ENCODE measurements at places on chromosomes 7 and 10. TPM values are rescaled to one million over a fixed set of nuclear protein-coding genes. Genes with fewer than 3 reads are reported as not detected.
A peak's percentile ranks its signal among the peaks of the same experiment; 100 is the strongest.

The AZGP1 gene
- total RNA-seq, result 2.3 TPM

The FAM13C gene
- 11.9 TPM for total RNA-seq

The CARD11 gene
- 0.72 TPM for total RNA-seq

The INSYN2A gene
- total RNA-seq, result 0.12 TPM

The DOCK1 gene
- total RNA-seq, result 51.1 TPM

The HOXA10 gene
- not detected for total RNA-seq

The CYREN gene
- total RNA-seq, result 54.2 TPM

GRCh38 chr10:125159932-125160855 lies at the start of gene CTBP2:
Gene CTBP2 (minus strand): TSS chr10:125160563.
- peak; percentile 77 for DNase-seq

- no peak for DNase-seq
These were observed 180.8 kb downstream of the MAD1L1 start for GRCh38 chr7:2051707-2052656.

GRCh38 chr7:12674861-12675260 lies 12.6 kb upstream of the ARL4A start:
- DNase-seq, result no peak

DNA sequence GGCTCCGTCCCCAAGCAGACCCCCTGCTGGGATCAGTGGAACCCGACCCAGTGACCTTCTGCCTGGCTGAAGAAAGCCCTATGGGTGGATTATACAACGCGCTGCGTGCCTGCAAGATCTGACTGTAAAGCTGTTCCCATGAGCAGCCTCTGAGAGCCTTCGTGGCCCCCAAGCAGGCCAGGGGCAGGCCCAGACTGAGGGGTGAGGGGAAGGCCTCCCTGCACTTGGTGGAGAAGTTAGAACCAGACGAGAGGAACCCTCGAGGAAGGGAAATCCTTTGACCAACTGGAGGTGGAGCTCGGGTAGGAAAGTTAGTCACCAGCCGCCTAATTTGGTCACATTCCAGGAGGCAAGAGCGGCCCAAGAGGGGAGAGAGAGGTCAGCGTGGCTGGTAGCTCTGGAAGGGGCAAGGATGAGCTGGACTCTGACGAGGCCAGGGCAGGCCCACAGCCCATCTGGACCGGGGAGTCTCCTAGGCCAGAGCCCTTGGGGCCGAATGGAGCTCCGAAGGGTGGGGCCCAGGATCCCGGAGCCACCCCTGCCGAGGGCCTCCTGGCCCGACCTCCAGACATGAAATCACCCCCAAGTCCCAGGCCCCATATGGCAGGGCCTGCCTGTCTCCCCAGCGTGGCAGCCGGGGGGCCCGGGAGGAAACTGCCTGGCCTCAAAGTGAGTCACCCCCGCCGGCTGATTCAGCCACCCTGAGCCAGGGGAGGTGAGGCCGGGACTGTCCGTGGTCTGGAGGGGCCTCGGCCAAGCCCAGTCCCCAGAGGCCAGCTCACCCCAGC lies 23.3 kb upstream of the PDGFA start:
- DNase-seq, result no peak

- no peak for DNase-seq
These were observed 144.7 kb upstream of the ZNF716 start for GRCh38 chr7:57305192-57305748.

GRCh38 chr7:37908221-37908788 lies 8.3 kb downstream of the SFRP4 start:
- no peak for DNase-seq

DNA sequence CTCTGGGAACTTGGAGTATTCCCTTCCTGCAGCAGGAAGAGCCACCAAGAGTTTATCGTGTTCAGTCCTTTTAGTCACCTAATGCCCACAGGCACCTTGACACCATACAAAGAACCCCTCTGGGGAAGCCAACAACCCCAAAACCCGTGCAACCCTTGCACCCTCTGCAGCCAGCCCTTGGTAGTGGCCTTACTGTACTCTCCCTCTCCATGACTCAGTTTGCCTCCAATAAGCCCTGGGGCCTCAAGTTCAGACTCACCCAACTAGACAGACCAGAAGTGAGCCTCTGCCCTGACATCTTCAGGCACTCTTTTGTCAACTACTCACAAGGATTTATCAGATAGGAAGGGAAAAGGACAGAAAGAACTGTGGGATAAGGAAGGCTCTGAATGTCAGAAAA lies 30.9 kb downstream of the KCNMA1 start:
- no peak for DNase-seq

DNA sequence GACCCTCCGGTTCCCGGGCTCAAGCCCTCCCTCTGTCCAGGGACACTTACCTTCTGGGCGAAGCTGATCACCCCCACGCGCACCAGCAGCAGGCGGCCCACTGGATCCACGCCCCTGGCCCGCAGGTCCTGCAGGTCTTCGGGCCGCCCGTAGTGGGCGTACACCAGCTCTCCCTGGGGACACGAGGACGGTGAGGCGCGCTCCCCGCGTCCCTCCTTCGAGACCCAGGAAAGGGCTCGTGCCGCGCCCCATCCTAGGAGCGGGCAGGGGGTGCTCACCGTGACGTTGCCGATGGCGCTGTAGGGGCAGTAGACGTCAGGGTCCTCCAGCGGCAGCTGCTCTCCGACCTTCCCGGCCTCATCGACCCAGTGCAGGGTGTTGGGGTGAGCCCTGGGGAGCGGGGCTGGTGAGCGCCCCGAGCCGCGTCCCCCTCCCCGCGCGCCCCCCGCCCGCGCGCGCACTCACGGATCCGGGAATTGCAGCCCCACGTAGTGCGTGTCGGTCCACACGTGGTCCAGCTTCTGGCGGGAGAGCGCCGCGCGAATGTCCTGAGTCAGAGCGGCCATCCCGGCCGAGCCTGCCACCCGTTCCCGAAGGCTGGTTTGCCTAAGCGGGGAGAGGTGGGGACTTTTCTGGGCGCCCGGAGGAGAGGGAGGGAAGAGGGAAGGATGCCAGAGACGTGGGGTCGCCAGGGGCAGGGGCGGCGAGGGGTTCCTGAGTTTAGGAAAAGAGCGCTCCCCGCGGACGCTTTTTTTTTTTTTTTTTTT lies 8.2 kb downstream of the TFR2 start:
- no peak for DNase-seq

- no peak for DNase-seq
These were observed 34.2 kb downstream of the TYW1B start for GRCh38 chr7:72793791-72794190.

GRCh38 chr10:45428611-45429510 lies 54.8 kb downstream of the ALOX5 start:
- DNase-seq, result no peak

GRCh38 chr7:148941598-148942275 lies 57.6 kb upstream of the EZH2 start:
- peak; percentile 54 for DNase-seq

DNA sequence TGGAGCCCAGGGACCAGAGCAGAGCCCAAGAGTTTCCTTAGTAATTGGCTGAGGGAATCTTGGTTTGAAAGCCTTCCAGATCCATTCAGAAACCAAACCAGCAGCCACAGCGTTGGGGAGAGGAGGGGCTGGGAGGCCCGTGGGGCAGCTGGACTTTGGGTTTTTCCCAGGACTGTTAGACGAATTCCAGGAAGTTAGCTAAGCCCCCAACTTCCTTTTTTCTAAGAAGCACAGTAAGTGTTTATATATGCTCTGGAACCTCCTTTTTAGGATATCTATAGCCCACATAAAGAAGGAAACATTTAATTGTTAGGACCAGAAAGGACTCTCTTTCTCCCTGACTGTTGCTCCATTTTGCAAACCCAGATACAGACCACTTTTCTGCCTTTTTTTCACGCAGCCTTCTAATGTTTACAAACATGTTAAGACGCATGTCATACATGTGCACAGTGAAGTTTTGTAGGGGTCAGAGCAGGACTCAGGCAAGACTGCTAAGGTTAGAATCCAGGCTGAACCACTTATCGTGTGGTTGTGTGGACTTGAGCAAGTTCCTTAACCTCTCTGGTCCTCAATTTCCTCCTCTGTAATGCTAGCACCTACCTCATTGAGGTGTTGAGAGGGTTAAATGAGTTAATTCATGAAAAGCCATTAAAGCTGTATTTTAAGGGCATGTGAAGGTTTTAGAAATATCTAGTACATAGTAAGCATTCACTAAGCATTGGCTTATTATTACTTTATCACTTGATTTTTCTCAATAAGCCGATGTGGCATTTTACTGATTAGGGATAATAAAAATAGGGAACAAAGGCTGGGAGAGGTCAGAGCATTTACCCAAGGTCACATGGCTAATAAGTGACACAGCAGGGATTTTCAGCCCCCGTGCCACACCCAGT lies 42.4 kb downstream of the TBATA start:
- no peak for DNase-seq

DNA sequence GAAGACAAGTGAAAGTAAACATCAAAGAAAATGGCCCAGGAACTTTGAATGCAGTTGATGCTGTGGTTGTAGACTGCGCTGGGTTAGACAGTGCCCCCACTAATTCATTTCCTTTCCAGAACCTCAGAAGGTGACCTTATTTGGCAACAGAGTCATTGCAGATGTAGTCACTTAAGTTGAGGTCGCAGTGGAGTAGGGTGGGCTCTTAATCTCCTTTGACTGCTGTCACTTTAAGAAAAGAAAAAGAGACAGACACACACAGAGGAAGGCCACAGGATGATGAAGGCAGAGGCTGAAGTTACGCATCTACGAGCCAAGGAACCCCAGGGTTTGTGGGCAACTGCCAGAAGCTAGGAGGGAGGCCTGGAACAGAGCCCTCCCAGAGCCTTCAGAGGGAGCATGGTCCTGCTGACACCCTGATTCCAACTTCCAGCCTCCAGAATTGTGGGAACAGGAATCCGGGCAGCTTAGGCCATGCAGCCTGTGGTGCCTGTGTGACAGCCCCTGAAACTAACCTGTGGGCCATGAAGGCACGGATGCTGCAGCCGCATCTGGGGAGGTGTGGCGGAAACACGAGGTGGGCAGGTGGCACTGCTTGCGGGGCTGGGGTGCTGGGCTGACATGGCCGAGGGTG lies 107.6 kb downstream of the PRKAG2 start:
- DNase-seq, result no peak

GRCh38 chr10:1050145-1050544 lies 1.2 kb upstream of the IDI1 start:
- no peak for DNase-seq
